ENCODE measurements at places on chromosomes 5 and 9.

GRCh38 chr5:134948911-134949310 lies 18.8 kb upstream of the CATSPER3 start:
- no peak for DNase-seq

- DNase-seq, result no peak
Observed at GRCh38 chr9:104745852-104746251, 1.6 kb upstream of the NIPSNAP3A start.

DNA sequence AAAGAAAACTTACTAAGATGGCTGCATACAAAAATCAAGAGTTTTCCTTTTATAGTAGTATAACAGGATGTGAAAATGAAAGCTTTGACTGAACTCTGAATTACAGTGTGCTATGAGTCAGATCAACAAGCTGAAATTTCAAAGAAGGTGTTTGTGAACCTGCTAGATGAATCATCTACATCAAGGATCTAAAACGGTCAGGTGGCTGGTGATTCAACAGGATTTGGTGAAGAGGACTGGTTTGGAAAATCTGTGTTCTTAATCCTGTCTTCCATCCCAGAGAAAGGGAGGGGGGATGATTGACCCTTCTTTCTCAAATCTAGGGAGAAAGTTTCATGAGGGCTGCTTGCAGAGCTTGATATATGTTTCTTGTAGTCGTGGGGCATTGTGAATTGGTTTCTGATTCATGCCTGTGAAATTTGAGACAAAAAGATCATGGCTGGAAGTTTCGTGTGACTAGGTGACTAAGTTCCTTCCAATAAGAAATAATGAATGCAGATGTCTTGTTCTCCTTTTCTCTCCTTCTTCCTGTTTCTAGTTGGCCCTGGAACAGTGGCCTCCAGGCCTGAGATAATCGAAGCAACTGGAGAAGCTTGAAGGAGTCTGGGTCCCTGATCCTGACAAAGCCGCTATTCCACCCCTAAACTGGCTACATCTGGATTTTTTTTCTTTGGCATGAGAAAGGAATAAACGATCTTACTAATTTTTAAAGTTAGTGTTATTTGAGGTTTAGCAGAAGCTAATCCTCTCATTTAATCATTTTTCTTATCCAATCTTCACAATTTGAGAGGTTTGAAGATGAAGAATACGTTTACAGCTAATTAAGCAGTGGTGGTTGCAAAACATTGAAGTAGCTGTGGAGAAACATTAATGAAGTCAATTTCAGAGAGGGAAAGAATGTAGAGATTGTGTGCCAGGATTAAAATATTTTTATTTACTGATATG lies 67.2 kb downstream of the MRPS30 start:
- DNase-seq, result no peak

- no peak for DNase-seq
Observed at GRCh38 chr5:19862711-19863110, 125.3 kb downstream of the CDH18 start.
